ENCODE measurements at places on chromosomes 16 and 17.

DNA sequence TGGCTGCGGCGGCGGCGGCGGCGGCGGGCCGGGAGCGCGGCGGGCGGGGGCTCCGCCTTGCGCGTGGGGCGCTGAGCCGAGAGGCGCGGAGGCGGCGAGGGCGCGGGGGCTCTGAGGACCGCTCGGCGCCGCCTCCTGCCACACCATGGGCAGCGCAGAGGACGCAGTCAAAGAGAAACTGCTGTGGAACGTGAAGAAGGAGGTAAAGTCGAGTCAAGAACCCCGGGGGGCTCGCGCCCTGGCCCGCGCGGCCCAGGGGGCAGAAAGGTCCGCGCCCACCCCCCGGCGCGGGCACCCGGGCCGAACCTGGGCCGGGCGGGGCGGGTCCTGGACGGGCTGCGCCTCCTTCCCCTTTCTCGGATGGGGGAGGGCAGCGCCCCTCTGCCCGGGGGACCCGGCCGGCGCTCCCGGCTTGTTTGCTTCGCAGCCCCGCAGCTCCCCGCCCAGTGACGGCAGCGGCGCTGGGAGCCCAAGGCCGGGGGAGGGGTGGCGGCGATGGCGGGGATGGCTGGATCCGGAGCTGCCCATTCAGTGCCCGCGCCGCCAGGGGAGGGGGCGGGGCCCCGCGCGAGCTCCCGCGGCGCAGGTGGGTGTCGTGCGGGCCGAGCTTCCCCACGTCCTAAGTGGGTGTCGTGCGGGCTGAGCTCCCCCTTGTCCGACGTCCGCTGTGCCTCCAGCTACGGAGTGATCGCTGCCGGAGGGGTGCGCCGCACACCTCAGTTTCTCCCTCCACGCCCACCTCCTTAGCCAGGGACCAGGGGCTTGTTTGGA, 428 bp downstream of the SGSM2 start:
- no peak for DNase-seq

DNA sequence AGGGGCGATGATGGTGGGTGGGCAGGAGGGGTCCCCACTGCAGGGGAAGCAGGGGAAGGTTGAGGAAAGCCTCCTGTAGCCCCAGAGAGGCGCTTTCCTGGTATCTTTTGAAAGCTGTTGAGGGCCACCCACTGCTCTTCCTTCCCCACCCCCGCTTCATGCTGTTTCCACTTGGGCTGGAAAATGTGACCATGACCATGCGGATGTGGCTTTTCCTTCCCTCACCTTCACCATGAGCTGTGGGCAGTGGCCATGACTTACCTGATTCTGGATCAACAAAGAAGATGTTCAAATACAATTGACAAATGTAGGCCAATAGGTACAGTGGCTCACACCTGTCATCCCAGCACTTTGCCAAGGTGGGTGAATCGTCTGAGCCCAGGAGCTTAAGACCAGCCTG, 13.8 kb downstream of the MVP start:
- no peak for DNase-seq

DNA sequence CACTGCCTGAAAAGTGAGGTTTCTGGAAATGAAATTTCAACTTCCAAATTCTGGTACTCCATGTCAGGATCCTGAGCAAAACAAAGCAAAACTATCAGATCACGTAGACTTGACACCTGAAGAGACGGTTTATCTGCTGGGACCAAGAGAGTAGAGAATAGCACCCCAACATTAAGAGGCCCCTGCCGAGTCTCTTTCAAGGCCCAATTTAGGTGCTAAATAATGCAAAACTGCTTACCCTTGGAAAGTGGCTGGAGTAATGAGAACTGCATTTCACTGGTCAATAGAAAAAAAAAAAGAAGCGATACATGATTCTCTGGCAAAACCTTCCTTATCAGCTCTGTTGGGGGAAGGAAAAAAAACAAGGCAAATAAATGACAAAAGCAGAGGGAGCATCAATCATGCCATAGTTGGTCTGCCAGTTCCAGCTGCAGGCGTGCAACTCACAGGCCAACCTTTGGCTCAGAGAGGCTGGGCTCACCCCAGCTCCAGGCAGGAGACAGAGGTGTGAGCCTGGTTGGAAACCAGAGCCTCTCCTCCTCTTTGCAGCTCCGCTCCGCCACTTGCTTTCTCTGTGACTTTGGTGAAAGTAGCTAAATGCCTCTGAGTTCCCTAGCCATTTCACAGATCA, 595.2 kb downstream of the TOX3 start:
- DNase-seq = no peak

DNA sequence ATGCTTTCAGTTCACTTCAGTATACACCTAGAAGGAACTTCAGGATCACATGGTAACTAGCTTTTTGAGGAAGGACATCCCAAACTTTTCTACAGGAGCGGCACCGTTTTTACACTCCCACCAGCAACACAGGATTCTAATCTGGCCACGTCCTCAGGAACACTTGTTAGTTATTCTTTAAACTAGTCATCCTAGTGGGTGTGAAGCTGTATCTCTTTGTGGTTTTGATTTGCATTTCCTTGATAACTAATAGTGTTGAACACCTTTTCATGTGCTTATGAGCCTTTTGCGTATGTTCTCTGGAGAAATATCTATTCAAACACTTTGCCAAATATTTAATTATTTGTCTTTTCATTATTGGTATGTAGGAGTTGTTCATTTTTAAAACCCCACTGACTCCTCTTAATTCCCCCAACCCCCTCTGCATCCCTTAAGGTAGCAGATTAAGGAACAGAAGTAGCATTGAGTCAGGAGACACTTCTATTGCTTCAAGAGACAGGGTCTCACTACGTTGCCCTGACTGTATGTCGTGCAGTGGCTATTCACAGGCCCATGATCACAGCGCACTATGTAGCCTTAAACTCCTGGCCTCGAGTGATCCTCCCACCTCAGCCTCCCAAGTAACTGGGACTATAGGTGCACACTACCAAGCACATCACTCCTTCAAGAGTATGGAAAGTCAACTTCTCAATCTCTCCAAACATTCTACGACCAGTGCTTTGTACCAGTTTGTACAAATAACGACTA, 25.4 kb downstream of the YWHAE start:
- no peak for DNase-seq

- DNase-seq = no peak
These were observed at the start of gene COPZ2 for GRCh38 chr17:48037036-48037837. TSS of gene COPZ2 (minus strand) at chr17:48037797. CDS start at chr17:48037777, 20 bp downstream.

DNA sequence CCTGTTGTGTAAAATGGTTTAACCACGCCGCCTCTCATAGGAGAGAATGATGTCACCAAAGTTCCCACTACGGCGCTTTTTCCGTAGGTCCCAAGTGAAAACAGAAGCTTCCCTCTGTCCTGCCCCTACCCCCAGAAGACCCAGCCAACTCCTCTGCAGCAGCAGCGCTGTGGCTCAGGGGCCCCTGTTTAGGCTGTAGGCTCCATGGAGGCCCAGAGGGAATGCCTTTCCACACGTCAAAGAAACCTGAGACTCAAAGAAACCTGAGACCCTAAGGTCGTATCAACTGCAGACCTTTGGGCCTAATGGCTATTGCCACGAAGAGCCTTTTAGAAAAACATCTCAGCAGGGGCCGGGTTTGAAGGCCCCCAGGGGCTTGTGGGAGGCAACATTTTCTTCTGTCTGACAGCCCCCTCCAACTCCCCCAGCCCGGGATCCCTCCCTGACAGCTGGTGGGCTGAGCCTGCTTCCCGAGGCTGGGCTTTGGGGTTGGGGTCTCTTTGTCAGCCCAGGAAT, 43.1 kb upstream of the MEAK7 start:
- no peak for DNase-seq

Data from chondrocyte (in vitro differentiated cells).